NCI-H1694 treated with DMSO at 0.1 percent for 48 hours (cell line): ENCODE measurements at places on chromosomes 2 and 18.

GRCh38 chr2:164368896-164369295, 252.4 kb downstream of the GRB14 start:
- no peak for DNase-seq

DNA sequence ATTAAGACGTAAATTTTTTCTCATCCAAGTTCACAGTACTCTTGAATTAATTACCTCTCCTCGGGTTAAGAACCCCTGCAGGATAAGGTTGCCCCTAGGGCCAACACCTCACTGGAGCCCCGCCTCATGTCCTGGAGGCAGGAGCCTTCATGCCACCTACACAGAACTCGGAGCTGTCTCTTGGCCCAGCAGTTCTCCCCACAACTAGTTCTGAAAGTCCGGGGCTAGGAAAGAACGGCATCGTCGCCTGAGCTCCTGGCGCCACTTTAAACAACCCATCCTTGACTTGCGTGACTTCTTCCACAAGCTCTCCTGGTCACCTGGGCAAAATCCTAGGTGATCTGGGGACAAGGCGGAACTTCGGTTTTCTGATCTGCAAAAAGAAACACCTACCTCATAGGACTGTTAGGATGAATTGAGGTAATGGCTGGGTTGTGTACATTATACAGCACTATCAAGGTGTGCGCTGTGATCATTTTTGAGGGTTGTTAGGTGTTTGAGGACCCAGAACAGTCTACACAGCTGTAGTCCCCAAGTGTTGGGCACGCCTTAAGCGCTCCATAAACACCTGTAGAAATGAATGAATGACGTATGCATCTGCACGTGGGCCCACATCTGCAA, 641 bp upstream of the ITGA6 start:
- DNase-seq, result no peak

DNA sequence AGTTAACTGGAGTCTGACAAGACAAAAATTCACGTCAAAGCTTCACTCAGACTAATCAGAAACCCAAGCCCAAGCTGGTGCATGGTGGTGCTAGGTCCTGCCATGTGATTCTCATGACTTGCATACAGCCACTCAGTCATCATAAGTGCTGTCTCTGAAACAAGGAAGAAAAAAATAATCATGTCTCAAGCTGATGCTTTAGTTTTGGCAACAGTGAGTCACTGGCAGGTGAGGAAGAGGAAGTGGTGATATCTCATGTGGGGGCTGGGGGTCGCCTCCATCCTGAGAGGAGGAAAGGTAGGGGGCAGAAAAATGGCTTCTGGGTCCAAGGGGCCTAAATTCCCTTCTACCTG, 136.3 kb downstream of the TMEM163 start:
- no peak for DNase-seq

DNA sequence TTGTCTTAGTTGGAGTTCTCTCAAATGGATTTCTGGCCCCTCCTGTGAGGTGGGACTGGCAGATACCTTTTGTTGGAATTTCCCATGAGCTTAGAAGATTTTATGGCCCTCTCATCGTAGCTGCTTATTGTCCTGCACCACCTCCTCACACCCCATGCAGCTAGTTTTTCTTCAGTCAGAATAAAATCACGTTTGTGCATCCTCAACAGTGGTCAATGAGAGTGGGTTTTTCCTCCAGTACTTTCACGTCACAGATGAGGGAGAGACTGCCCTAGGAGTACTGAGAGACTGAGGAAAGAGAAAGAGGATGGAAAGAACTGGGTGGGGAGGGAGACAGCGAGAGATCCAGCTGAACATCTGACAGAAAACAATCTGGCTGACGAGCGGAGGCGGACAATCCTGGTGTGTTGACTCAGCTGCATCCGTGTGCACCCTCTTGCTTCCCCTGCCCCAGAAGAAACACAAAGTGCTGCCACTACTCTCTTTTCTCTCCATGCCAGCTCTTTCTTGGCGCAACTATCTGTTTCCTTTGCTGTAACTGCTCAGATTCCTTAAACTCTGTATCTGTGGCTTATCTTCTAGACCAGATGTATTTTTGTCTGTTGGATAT, 7.4 kb downstream of the RAPGEF4 start:
- no peak for DNase-seq

DNA sequence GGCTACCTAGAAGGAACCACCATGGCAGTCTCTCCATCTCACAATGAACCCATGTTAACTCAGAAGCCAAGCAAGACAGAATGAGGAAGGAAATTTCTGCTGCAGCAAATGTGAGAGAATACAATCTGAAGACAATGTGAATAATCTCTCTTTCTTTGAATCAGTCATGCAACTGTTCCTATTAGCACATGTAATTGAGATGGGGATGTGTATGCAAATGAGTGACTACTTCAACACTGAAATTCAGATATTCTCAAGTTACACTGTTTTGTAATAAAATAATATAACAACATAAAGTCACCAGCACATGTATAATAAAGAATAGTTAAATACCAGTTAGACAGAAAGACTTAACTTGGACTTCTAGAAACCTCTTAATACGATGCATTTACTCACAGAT, 1200.6 kb upstream of the PIK3C3 start:
- DNase-seq, result no peak

GRCh38 chr2:11904029-11904428, 157.6 kb downstream of the LPIN1 start:
- no peak for DNase-seq

DNA sequence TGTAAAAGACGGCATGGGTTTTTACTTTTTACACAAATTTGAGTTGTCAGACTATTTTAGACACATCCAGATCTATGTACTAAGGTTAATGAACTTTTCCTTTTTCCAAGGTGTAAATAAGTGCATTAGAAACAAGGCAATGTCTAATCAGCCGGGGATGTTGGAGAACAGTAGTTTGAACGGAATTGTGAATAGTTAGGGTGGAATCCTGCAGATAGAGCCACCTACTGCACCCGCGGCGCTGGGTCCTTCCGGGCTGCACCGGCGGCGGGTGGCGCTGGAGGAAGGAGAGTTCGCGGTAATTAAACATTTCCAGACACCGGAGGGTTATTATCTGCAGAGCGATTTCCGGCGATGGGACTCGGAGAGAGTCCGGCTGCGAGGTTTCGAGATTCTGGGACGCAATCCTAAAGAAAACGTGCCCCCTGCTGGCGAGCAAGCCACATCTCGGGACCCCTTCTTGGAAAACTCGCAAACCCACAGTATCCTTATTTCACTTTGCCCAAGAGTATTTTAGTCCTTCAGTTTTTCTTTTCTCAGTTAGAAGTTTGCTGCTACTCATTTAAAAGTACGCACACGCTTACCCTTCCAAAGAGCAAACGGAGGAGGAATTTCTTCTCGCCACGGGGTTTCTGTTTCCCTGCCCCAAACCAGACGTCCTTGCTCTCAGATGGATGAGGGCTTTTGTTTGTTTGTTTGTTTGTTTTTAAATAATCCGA, 4.5 kb upstream of the OSR1 start:
- peak; percentile 93 for DNase-seq

DNA sequence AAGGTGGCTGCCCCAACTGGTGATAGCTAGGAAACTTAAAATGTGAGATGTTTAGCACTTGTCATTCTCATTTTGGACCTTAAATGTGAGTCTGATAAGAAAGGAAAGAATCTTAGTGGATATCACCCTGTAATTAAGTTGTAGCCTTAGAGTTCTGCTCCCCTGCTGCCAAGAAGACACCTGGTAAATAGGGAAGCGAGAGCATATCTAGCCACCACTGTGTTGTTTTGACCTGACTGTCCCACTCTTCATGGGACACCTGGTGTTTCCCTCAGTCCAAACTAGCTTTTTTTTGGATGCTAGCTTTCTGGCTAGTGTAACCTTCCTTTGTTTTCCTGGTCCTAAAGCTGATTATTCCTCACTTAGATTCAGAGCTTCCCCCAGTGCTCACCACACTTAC, 357.6 kb downstream of the RAD51AP2 start:
- DNase-seq, result no peak

- DNase-seq, result no peak
These were observed 30.4 kb downstream of the KLF7 start for GRCh38 chr2:207135340-207135739.

DNA sequence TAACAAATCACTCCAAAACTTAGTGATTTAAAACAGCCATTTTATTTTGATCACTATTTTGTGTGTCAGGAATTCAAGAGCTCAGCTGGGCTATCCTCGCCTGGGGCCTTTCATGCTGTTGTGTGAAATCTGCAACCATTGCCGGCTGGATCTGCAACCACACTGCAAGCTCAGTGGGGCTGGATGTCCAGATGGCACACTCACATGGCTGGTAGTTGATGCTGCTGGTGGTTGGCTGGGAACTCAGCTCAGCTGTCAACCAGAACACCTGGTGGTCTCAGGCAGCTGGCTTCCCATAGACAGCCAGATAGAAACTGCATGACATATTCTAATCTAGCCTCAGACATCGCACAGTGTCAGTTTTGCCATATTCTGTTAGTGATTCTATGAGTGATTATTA, 30.6 kb upstream of the AP1S3 start:
- DNase-seq, result peak; percentile 97

DNA sequence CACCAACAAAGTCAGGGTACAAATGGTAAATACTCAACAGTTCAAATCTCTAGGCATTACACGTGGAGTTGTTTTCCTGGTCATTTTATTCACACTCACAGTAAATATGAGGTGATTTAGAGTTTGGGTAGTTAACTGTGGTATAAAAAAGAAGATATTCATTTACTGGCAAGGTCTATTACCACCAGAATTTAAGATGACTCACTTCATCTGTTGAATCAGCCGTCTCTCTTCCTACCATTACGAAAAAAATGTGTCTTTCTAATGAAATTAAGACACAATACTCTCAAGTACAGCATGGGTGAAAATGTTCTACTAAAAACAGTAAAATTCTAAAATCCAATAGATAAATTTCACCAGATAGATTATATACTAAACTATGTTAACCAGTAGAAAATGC, 21.0 kb upstream of the GPR75 start:
- DNase-seq, result no peak

- no peak for DNase-seq
These were observed 3.2 kb downstream of the GPBAR1 start for GRCh38 chr2:218263817-218264641.

- no peak for DNase-seq
These were observed 55.9 kb upstream of the SP3 start for GRCh38 chr2:174020926-174021662.

DNA sequence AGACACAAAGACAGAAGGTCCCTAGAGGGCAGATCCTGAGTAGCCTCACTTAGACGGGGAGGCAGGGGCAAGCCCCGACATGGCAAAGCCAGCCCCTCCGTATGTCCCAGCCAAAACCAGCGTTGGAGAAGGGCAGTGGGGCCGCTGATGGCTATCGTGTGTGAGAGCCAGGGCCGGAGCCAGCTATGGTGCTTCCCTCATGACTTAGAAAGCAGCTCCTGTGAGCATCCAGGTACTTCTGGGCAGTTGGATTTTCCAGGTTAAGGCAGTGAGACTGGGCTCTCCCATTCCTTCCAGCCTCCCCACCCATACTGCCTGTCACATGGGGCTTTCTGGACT, 31.2 kb upstream of the ROCK2 start:
- DNase-seq, result no peak

DNA sequence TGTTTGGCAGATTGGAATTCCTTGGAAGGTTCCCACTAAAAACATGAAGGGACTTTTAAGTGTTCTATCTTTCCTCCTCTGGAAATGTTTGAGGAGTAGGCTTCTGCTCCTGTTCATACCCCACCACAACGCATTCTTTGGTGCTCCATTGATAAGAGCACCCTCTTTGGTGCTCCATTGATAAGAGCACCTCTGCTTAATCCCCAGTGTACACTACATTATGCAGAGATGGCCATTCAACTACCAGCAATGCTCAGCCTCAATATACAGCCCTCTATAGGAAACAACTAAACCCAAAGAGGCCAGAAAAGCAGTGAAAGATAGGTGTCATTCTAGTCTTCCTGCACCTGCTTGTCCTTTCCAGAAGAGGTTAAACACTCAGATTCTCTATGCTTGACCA, 1.8 kb upstream of the CHAC2 start:
- no peak for DNase-seq

- DNase-seq, result no peak
These were observed 14.7 kb downstream of the CFLAR start for GRCh38 chr2:201130524-201131186.

DNA sequence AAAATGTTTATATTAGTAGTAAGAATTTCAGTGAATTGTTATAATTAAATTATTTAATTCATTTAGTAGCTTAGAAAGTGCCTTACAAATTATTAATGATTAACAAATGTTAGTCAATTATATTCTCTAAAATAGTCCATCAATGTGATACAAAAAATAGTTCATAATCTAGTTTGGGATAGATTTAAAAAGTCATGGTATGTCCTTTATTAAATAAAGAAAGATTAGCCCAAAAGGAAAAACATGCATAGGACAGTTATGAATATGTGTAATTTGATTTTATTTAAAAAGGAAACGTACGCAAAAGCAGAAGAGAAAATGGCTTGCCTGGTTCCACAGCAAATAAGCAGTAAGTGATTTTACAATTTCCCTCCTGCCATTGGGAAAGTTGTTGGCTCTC, 768.5 kb downstream of the TRIB2 start:
- DNase-seq, result no peak
